ENCODE measurements at places on chromosomes 12 and 14. TPM values are rescaled to one million over a fixed set of nuclear protein-coding genes. Genes with fewer than 3 reads are reported as not detected.

MYO1H gene
- 0.09 TPM for polyA plus RNA-seq

GRCh38 chr12:105212438-105212837, 23.5 kb downstream of the APPL2 start:
- DNase-seq = peak; percentile 16

TEX52 gene
- polyA plus RNA-seq = not detected

DNA sequence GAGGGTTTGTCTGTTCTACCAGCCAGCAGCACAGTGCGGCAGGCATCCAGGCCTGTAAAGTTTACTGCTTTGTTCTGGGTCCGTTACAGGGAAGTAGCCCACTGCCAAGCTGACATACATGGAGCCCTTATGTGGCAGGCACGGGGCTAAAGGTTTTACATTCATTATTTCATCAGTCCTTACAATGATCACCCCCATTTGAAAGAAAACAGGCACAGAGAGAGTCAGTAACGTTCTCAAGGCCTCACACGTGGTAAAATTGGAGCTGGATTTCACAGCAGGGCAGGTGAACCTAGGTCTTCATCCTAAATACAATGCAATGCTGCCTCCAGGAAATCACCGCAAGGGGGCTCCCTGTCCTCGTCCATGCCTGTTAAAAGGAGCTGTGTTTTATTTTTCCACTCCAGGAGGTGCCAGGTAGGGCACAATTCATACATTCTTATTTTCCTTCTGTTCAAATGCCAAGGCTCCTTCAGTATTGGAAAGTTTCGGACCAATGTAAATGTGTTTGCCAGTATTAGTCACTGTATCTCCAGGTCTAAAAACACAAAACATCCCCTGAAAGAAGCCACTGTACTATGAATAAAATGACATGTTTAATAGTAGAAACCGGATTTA, 172.2 kb upstream of the GZMB start:
- peak; percentile 86 for DNase-seq

DNA sequence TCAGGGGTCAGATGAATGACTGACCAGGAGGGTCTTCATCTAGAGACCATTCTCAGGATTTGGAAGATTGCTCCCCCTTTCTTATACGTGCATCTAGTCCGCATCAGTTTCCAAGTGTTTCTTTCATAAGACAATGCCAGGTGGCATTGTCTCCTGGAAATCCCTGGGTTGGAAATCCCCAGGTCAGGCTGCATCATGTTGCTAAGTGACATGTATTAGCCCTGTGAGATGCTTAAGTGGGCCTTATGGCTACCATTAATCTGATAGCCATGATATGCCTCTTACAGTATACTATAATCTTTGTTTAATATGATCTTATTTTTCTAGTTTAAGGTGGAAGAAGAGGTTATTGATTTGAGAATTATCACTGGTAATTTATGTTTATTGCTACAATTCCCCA, 92.8 kb downstream of the DIO3 start:
- DNase-seq = no peak

DNA sequence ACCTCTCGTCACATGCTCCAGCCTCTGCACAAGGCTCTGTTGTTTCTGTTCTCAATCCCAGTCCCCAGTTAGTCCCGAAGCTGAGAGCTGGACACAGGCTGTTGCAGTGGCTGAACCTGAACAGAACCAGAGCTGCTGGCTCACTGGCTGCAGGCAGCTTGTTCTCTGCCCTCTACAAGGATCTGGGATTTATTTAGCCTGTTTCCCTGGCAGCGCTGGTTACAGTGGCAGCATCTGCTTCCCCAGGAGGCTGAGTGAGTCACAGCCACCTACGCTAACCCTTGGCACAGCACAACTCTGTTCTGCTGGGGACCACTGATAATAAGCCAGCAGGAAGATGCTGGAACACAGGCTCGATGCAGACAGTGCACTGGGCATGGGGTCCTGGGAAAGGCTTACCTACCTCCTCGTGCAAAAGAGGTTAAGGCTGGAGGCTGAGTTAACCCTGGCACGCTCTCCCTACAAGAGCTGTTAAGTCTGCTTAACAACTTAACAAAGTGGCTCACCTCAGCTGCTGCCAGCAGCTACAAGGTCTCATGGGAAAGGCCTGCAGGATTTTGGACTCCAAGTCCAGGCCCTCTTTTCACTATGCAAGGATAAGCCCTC, 299.6 kb downstream of the PCNX1 start:
- peak; percentile 68 for DNase-seq

KLHL33 gene
- 0.68 TPM for polyA plus RNA-seq

TMEM132C gene
- polyA plus RNA-seq = 4.9 TPM

- DNase-seq = no peak
These were observed 888 bp downstream of the CCDC88C start for GRCh38 chr14:91416744-91417119.

DNA sequence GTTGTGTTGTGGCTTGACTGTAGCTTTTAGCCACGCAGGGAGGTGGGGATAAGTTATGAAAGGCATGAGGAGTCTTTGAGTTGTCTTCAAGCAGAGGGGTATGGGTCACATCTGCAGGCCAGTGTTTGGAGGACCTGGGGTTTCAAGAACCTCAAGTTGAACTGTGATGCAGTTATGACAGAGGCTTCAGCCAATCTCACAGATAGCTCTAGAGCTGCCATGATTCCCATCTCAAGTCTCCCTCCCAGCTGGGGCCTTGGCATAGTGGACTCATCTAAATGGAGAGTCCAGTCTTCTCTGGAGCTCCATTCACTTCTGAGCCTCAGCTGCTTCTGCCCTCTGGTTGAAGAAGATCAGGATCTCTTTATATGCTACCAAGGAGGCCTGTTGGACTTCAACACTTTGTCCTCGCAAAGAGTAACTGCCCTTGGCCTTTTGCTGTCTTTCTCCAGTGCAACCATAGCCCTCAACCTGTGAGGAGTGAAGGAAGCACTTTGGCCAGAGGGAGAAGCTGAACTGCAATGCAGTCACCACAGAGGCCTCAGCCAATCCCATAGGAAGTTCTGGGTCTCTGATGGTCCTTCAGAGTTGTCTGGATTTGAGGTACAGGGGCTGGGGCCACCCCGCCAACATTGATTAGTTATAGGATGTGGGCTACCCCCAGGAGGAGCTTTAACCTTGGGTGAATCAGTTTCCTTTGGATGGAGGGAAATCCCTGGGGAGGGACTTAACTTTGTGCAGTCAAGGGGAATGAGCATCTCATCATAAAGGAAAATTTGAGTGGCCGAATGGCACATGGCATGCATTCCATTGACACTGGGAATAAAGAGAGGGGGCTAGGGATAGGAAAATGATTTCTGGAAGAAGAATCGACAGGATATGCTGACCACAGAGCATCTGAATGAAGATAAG, 230.5 kb downstream of the PCNX1 start:
- no peak for DNase-seq

DNA sequence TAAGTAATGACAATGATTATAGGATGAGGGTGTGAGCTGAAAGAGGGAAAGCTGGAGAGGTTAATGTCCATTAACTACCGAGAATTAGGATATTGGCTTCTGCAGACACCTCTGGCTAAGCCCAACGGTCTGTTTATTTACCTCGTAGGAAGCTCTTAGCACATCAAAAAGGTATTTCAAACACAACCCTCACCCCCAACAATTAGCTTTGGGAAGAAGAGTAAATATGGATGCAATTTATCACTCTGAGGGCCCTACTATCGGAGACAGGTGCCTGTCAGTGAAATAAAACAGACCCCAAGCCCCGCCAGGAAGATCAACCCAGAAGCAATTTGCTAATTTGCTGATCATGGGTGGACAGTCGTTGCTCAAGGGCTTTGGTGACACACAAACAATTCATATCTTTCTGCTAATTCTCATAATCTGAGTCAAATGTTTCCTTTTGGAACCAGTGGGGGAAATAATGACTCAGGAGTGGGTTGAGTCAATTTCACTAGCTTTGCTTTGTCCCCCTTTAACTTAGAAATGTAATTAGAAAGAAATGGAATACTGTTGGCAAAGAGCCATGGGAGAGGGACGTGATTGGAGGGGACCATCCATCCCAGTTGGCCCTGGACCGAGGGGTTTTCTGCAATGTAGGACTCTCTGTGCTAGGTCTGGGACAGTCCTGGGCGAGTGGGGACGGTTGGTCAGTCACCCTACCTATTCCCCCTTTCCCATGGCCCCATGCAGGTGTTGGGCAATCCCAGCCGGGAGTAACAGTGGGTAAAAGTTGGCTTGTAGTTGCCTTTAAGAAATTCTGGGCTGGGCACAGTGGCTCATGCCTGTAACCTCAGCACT, 99.1 kb upstream of the MED13L start:
- no peak for DNase-seq

SRGAP1 gene
- 1.7 TPM for polyA plus RNA-seq
